ENCODE measurements at places on chromosomes 12 and 14.

GRCh38 chr12:57722716-57723629, 15.6 kb downstream of the AGAP2 start:
- no peak for DNase-seq

DNA sequence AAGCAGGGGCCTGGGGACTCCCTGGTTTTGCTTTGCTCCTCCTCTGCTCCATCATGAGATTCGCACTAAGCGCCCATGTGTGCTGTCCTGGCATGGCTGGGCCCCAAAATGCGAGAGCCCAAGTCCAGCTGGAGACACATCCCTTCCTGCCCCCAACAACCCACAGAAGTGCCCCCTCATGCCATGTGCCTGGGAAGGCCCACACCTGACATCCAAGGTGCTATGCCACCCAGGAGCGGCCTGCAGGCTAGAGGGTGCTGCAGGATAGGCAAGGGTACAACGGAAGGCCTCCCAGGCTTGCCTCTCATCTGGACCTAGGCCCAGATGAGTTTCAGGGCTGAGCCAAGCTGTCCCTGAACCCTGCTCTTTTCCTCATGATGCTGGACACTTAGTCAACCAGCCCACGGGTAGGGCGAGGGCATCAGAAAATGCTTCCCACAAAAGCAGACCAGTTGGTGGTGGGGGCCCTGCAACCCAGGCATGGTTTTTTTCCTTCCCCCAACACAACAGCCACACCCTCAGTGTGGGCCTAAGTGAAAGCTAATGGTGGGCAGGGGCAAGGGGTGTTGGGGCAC, 13.2 kb upstream of the KRT80 start:
- DNase-seq: no peak

- DNase-seq: peak; percentile 32
Measured at GRCh38 chr12:124437617-124438436, 129.6 kb downstream of the NCOR2 start.

- DNase-seq: no peak
Measured at GRCh38 chr14:104865081-104865630, at the start of gene CEP170B. Gene CEP170B (plus strand): TSS chr14:104865268. CDS start chr14:104868451, 3,183 bp downstream.

DNA sequence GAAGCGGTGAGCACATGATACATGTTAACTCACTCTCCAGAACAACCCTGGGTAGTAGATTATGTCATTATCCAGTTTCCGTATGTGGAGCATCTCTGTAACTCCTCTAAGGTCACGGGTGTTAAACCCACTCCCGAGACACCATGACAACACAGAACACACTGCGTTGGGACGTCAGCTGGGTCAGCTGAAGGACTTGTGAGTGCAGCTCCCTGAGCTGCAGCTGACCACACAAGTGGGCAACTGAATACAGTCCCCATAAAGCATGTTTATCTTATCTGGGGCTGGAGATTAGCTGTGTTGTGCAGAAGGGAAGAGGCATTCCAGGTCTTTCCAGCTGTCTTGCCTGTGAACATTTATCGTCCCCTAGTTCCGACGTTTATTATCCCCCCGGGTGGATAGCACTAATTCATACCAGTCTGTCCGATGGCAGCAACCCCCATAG, 211.5 kb downstream of the CHST11 start:
- DNase-seq: no peak

- DNase-seq: peak; percentile 87
Measured at GRCh38 chr12:1553987-1554982, 40.1 kb downstream of the FBXL14 start.

- DNase-seq: no peak
Measured at GRCh38 chr12:16573398-16574077, 32.4 kb downstream of the LMO3 start.

- no peak for DNase-seq
Measured at GRCh38 chr12:104189915-104190555, 25.5 kb upstream of the TXNRD1 start.

DNA sequence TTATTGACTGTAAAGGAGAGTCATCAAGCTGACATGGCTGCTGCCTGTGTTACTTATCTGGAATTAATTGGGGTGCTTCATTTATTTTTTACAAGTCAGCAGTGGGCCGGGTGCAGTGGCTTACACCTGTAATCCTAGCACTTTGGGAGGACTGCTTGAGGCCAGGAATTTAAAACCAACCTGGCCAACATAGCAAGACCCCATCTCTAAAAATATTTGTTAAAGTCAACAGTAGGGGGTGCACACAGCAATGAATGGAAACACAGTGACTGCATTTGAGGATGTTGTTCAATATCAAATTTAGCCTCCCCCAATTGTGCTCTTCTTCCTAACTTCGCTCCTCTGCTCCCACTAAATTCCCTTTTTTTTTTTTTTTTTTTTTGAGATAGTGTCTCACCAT, 52.1 kb downstream of the ANKRD9 start:
- DNase-seq: no peak

DNA sequence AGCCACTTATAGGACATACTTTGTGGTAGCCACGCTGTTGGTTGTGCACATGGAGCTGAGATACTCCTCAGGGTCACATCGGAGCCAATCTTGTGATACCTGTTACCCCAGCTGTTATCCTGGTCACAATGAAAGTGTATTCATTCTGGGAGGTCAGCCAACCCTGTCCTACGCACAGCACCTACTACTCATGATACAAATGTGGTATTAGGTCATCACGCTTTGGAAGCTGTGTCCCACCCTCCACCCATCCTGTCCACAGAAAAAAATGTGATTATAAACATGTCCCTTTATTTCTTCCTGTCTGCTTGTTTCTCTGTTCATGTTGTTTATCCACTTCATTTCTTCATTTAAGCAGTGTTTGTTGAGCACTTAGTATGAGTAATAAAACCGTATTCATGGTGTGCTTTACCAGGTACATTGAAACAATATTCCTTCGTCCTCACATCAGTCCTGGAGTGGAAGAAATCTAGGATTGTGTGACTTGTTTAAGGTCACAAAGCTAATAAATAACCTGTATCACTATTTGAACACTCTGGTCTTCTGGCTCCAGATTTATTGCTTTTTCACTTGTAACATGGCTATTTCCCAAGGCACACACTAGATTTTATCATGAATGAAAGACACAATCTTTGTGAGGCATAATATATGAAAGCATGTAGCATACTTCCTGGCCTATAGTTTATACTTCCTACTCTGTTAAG, 73.1 kb downstream of the DERA start:
- DNase-seq: no peak

DNA sequence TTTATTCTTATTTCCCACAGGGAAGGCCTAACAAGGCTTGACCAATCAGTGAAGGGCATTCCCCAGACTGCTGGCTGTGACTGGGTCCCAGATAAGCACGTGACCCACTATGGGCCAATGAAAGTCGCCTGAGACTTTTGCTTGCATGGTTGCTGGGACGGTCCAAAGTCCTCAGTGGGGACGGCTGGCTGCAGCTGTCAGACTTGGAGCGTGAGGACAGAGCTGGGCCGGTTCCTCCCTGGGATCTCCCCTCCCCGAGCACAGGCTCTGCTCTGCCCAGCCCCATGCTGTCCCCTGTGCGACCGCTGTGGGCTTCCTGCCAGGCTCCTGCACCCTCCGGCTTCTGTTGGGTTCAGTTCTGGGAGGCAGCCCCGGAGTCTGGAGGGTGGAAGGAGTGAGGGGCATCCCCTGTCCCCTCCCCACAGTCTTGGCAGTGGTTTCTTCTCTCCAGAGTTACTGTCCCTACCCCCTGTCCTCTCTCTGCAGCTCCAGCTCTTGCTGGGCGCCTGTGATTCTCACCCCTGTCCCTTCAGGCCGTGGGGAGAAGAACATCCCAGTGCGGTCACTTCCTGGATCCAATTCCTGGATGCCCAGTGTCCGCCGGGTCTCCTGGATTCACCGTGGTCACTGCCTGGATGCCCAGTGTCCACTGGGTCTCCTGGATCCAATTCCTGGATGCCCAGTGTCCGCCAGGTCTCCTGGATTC, 50.1 kb downstream of the GALNT9 start:
- no peak for DNase-seq

DNA sequence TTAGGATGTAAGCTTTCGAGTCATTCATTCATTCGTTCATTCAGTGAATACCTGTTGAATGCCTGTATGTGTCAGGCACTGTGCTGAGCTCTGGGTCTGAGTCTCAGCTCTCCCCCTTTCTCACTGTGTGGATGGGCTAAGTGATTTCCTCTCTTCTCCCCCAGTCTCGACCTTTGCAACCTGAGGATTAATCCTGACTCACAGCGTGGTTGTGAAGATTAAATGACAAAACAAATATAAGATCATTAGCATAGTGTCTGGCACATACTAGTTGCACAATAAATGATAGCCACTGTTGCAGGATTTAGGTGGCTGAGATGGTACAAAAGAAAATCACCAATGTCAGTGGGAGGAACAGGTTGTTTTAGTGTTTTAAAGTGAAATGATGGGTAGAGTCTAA, 136.7 kb downstream of the GPR135 start:
- DNase-seq: peak; percentile 14

GRCh38 chr14:102951799-102952198, 29.3 kb downstream of the AMN start:
- DNase-seq: no peak

DNA sequence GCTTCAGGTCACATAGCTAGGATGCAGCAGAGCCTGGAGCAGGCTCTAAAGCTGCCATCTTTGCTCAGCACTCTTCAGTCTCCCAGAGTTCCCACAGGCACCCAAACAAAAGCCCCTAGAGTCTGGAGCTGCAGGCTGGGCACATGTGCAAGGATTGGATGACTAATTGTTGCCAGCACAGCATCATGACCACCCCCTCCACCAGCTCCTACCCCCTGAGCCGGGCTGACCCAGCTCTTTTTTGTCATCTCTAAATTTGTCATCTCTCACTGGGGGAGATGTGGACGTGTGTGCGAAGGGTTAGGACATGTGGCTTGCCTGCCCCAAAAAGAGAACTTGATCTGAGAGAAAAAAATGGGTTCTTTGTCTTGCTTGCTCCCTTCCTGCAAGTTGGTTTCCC, 4.3 kb upstream of the MMP19 start:
- DNase-seq: peak; percentile 70

DNA sequence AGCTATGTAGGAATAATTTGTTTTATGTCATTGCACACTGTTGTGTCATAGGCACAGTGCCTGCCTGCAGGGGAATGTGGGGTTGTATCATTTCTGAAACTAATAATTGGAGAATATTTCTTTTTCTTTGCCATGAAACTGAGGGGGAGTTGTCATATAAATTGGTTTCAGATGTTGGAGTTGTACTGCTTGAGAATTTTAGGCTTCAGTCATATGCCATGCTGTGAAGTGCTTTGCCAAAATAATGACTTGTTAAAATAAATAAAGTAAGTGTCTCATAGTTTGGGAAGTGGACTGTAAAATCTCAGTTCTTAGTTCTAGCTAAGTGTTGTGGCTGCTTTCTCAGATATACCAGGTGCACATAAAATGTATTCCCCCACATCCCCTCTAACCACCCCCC, 116.8 kb downstream of the DAAM1 start:
- no peak for DNase-seq

GRCh38 chr12:63955831-63956666, 111.5 kb downstream of the SRGAP1 start:
- no peak for DNase-seq

DNA sequence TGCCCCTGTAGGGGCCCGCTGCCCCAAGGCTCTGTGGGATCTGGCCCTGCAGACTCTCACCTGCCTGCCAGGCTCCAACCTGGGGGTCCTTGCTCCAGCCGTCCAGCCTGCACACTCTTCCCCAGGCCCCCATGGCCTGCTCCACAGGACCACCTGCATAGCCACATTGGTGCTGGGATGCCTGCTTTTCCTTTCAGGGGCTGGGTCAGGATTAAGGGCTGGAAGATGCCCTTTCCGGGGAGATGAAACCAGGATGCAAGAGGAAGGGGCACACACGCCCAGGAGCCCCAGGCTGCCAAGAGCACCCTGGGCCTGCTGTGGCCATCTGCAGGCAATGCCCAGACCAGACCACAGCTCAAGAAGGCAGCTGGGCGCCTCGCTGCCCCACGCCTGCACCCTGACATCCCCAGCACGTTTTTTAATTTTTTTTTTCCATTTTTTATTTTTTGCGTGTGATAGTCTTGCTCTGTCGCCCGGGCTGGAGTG, 15.0 kb downstream of the BAG5 start:
- DNase-seq: no peak

- peak; percentile 5 for DNase-seq
Measured at GRCh38 chr12:70609739-70610491, 27.3 kb downstream of the PTPRB start.

DNA sequence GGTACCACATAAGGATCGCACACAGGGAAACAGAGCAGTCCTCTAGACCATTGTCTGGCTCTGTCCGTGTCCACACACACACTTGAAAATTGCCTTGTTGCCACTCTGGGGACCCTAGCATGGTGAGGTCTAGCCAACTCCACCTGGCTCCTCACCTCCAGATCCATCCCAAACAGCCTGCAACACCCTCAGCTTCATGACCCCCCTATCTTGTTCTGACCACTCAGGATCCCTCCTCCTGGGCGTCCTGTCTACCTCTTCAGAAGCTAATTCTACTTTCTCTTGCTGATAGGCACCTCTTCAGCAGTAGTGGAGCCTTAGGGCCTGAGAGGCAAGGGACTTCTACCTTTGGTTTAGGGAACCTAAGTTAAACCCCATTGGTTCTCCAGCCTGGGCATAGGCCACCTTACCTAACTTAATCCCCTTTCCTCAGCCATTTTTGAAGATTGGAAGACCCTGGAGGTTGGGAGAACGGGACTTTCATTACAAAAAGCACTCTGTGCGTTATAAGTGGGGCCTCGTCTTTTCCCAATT, 697 bp upstream of the HOXC5 start:
- DNase-seq: no peak

- DNase-seq: peak; percentile 75
Measured at GRCh38 chr14:81303258-81303935, 82.6 kb upstream of the GTF2A1 start.

- no peak for DNase-seq
Measured at GRCh38 chr12:62629413-62629812, 162.8 kb downstream of the MON2 start.

- DNase-seq: no peak
Measured at GRCh38 chr12:86721713-86722397, 465.7 kb upstream of the MGAT4C start.

- no peak for DNase-seq
Measured at GRCh38 chr12:21073822-21074460, 57.1 kb upstream of the SLCO1B1 start.

DNA sequence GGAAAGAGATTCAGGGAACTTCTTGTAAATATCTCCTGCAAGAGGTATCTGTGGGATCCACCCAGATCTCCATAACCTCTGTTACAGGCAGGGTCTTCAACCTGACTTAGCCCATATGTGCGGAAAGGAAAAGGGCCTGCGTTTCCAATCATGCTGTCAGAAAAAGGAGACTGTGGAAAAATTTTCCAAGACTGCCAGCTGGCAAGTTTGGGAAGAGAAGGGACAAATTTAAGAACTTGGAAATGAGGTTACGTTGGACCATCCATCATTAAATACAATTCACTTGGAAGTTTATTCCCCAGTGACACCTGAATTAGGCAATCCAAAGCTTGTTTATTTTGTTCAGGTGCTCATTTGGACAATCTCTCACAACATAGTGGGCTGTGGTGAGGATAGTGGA, 13.9 kb downstream of the PTHLH start:
- no peak for DNase-seq

DNA sequence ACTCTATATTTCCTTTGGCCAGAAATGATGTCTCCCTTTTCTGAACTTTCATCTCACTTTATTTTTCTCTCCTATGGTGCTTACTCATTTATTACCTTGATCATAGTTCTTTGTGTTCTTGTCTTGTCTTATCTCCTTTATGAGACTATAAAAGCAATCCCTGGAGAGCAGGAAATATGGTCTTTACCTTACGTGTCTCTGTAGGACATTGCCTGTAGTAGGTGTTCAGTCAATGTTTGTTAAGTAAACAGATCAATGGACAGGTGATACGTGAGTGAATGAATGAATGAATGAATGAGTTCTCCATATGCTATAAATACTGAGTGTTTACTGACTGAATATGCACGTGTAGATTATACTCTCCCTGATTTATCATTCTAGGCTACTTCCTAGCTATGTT, 193.7 kb upstream of the HMGA2 start:
- no peak for DNase-seq
